ENCODE measurements at places on chromosomes 12 and 14.
A peak's percentile ranks its signal among the peaks of the same experiment; 100 is the strongest.

DNA sequence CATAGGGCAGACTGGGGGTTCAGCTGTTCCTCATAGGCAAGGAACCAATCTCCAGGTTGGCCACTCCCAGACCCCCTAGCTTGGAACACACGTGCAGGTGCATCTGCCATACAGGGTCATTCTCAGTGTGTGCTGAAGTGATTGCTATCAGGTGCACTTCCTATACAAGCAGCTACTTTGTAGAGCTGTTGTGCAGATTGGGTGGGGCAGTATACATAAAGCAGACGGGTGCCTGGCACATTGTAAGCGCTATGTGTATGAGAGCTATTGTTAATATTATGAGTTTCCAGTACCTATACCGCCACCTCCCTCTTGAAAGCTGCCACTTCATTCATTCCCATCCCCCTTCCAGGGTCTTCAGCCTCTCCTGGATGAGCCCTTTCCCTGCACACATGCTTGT is 17.3 kb downstream of the IRF2BPL start:
- no peak for DNase-seq

- DNase-seq: no peak
Measured at GRCh38 chr14:53149668-53150316, 3.3 kb downstream of the DDHD1 start.

DNA sequence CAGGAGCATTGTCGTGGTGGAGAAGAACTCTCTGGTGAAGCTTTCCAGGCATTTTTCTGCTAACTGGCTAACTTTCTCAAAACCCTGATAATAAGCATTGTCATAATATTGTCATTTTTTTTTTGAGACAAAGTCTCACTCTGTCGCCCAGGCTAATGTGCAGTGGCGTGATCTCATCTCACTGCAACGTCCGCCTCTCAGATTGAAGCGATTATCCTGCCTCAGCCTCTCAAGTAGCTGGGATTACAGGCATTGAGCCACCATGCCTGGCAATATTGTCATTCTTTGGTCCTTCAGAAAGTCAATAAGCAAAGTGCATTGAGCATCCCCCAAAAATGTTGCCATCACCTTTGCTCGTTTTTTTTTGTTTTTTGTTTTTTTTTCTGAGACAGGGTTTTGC is 26.4 kb downstream of the C12orf71 start:
- DNase-seq: no peak

DNA sequence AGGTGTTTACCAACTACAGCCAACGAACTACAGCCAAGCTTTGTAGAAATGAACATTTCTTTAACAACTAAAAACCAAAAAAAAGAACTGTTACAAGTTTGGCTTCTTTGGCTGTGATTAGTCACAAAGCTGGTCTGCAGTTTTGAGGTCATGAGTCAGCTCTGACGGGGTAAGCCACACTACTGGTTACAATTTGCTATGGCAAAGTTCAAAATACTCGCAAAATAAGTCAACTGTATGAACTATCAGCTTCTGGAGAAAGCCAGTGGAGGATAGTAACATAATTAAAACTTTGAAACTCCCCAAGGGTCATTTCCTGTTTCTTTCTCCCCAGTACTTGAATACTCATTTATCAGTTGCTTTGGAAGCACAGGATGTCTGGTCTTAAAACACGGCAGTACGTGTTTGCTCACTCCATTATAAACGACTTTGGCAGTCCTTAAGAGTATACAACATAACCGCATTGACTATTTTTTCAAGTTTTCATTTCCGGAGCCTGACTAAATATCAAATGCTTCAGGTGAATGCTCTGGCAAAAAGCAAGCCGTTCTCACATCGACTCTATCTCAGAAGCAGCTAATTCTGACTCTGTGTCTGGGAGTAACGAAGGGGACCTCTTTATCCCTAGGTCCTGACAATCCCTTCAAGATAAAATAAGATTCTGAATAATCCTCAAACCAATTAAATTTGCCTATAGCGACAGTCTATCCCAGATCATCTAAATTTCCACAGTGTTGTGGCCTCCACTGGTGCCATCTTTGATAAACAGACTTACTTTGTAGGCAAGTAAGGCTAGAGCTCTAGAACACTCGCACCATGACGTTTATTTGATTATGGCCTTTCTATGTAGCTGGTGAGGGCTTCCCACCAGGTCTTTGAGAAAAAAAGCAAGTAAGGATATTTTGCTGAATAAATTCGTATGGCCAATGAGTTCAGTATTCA is 10.6 kb downstream of the PHLDA1 start:
- peak; percentile 95 for DNase-seq

GRCh38 chr14:80948291-80948690 is 6.8 kb upstream of the CEP128 start:
- DNase-seq: no peak

DNA sequence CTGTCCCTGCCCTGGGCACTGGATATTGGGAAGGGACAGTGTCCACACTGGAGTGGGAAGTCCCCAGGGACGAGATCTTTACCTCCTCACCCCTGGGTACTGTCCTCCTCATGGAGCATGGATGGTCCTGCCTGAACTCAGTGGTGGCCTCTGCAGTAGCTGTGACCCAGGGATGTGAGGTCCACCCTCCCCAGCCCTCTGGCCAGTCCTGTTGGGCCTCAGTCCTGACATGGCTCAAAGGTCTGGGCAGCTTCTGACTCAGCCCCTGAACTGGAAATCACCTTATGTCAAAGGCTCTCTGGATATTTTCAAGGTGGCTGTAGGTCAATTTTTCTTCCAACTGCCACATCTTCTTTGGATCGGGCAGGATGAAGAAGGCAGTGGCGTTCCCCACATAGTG is 24.4 kb downstream of the SERPINA1 start:
- no peak for DNase-seq

- DNase-seq: no peak
Measured at GRCh38 chr12:104702565-104703139, 245.9 kb downstream of the CHST11 start.

GRCh38 chr14:94974893-94975292 is 182.4 kb downstream of the DICER1 start:
- no peak for DNase-seq

DNA sequence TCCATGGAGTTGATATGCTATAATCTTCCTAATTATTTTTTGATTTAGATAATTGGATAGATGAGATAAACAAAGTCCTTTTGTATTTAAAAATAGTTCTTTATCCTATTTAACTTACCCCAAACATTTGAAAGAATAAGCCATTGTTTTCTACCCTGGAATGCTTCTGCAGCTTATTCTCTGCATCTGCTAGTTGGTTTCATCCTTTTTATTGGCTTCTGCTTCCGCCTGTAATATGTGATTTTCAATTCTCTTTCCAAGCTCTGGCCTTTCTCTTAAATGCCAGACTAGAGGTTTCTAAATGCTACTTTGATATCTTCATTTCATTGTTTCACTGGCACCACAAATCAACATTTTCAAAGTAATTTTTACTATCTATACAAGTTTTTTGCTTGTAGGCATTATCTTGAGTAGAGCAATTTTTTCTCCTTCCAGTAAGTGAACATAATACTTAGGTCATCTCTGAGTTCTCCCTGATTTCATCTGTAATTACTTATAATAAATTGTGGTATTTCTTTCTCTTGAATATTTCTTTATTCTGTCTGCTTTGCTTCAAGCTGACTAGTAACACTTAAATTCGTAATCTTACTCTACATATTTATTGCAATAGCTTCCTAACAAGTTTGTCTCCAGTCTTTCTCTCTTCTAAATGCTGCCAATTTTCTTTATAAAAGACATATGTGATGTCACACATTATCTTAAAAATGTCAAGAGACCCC is 958.4 kb downstream of the SLC6A15 start:
- DNase-seq: no peak

GRCh38 chr14:64409126-64409920 is 21.2 kb downstream of the MTHFD1 start:
- DNase-seq: peak; percentile 52

DNA sequence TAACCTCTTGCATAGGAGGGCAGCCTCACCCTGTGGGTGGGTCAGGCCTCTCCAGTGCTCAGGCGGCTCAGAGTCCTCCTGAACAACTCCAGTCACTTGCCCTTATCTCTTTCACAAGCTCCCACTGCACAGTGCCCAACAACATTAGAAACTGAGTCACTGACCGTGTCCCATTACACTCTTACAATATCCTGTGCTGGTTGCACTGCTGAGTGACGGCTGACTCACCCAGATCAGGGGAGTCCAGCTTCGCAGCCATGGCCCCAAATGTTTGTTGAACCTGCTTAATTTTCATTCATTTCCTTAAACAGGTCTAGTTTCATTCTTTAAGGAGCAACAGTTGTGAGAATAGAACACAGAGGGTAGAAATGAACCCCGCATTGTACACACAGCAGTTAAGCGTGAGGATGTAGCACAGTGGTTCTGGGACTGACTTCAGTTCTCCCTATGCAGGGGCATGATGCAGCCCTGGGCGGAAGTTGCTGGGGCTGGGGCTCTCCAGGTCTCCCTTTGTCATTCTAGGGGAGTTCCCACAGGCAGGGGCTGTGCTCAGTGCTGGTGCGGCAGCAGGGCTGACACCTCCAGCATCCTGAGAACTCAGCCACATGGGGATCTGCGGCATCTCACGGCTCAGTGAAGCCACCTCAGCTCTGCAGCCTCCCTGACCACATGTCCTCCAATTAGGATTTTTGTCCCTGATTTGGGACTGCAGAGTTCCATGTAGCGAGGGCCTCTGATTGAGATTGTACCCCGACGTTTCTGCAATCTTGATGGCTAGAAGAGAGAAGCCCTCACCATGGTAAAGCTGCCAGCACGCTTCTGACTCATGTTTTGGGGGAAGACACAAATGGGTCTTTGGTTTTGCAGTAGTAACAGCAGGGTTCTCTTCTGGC is 16.1 kb downstream of the GPR68 start:
- peak; percentile 71 for DNase-seq

DNA sequence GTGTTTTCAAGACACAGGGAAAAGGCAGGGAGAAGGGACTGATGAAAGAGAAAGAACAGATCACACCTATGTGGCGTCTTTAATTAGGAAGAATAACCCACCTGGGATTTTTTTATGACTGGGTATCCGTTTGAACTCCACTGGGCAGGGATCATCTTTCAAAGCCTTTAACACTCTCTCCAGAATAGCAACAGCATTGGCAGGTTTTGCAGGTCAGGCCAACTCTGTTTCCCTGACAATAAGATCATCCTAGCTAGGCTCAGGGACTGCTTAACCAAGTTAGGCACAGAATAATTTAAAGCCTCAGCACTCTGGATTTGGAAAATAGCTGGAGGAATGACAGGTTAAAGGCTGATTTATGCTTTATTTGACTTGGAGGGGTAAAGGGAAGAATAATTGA is 117.6 kb downstream of the SUDS3 start:
- DNase-seq: no peak

DNA sequence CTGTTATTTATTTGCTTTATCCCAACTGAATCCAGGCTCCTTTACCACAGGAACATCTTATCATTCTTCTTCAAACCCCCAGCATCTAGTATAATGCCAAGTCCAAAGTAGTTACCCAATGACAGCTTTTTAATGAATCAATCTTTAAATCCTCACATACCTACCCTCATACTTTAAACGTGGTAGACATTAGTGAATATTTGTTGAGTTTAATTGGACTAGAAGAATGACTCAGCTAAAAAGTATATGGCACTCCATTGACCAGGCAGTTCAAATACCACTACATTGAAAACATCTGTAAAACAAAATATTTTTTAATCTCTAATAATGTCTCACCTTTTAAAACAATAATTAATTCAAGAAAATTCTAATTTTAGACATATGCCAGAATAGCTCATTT is 98.1 kb downstream of the ZFC3H1 start:
- DNase-seq: no peak

GRCh38 chr12:113266106-113266895 is 45.0 kb downstream of the TPCN1 start:
- DNase-seq: no peak

DNA sequence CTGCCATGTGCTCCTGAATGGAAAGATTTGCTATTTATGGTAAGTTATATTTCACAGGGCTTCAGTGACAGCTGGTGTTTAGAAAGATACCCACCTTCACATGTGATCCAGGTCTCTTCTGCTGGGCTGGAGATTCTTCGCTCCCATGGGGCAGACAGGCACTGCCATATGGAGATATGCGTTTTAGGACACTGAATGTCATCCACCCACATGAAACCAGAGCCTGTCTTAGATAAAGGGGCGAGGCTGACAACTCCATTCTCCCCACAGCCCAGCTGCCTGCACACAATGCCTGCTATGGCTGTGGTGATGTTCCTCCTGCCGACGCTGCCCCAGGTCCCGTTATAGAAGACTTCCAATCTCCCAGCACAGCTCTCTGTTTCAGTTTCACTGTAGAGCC is 69.4 kb downstream of the ACSM4 start:
- DNase-seq: no peak

DNA sequence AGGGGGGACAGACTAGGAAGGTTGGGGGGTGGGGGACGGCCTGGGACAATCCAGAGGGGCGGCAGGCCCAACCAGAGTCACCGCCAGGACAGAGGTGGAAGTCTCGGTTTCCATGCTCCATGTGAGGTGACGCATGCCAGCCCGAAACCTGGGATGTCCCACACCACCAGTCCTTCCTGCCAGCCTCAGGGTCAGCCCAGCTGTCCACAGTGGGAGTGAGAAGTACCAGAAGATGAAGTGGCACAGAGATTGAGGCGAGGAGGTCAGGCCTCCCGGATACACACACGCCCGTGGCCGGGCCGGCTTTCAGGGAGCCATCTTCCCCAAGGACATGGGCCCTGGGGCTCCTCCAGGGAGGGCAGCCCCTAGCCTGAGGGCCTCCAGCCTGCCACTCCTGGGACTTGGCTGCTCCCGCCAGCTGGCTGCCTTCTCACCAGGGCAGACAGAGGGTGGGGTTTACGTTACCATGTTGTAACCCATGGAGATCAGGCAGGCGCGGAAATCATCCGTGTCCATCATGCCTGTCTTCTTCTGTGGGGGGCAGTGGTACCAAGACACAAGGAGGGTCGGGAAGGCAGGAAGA is 85.2 kb upstream of the ZFP36L1 start:
- no peak for DNase-seq

All from astrocyte of the hippocampus (primary cell).